ENCODE measurements at places on chromosomes 2 and 18. TPM values are rescaled to one million over a fixed set of nuclear protein-coding genes. Genes with fewer than 3 reads are reported as not detected.

Gene SGPP2
- not detected for total RNA-seq

Gene ADRA2B
- total RNA-seq, result not detected

Gene NT5C1B
- total RNA-seq, result not detected

Gene ORC2
- 17.9 TPM for total RNA-seq

Gene SCN9A
- 1.1 TPM for total RNA-seq

Gene C18orf63
- total RNA-seq, result not detected

Gene EHBP1
- total RNA-seq, result 97.2 TPM

Gene LYPD6B
- not detected for total RNA-seq

Gene ARHGEF4
- total RNA-seq, result 8.9 TPM

Gene SKOR2
- total RNA-seq, result not detected

Gene AOX1
- 3.1 TPM for total RNA-seq

Gene OTX1
- 1.5 TPM for total RNA-seq

Gene TMEM163
- total RNA-seq, result 0.42 TPM

Gene PDE1A
- total RNA-seq, result not detected

Gene AGAP1
- total RNA-seq, result 12.6 TPM

Gene PARD3B
- 2.6 TPM for total RNA-seq

Gene ABHD1
- total RNA-seq, result 0.53 TPM

Gene TMEM150A
- total RNA-seq, result 5.5 TPM

Gene ALPI
- total RNA-seq, result not detected

Gene LCT
- 0.08 TPM for total RNA-seq

Gene SUCLG1
- 49.3 TPM for total RNA-seq

Gene SLC19A3
- total RNA-seq, result 1.1 TPM

Gene MAL
- total RNA-seq, result not detected

Gene KLHL29
- total RNA-seq, result 3.7 TPM

Gene CCDC178
- not detected for total RNA-seq

Gene TNFRSF11A
- total RNA-seq, result 2.5 TPM

Gene GAREM2
- 2.4 TPM for total RNA-seq

Gene PLA2R1
- 0.88 TPM for total RNA-seq

Gene MYO3B
- total RNA-seq, result not detected

Gene CYP26B1
- total RNA-seq, result 1.6 TPM

Gene IL1RL1
- total RNA-seq, result 2.8 TPM

Gene DNAH6
- 0.11 TPM for total RNA-seq

Gene EGR4
- total RNA-seq, result 0.05 TPM

Gene CFC1
- total RNA-seq, result not detected

Gene RESP18
- not detected for total RNA-seq

Gene ASB18
- not detected for total RNA-seq

Gene SERPINB11
- not detected for total RNA-seq

Gene ELAC1
- 10.8 TPM for total RNA-seq

Gene SPR
- total RNA-seq, result 36.2 TPM

Gene RAB17
- 20.9 TPM for total RNA-seq

Gene CRYGA
- not detected for total RNA-seq
